ENCODE measurements at places on chromosomes 11 and 22. TPM values are rescaled to one million over a fixed set of nuclear protein-coding genes. Genes with fewer than 3 reads are reported as not detected.

Gene PDGFB
- 1.7 TPM for total RNA-seq

Gene OR51F1
- total RNA-seq = not detected

Gene MYEOV
- total RNA-seq = 9.5 TPM

Gene MGAT3
- total RNA-seq = not detected

Gene ADORA2A
- total RNA-seq = 4.2 TPM

Gene FOXRED2
- total RNA-seq = 12.6 TPM

Gene ANO5
- not detected for total RNA-seq

Gene ILK
- 226 TPM for total RNA-seq

Gene PGA5
- not detected for total RNA-seq

Gene H19
- total RNA-seq = 0.72 TPM

Gene MS4A8
- total RNA-seq = not detected

Gene LYVE1
- not detected for total RNA-seq

Gene PANX2
- total RNA-seq = 0.49 TPM

Gene MYRF
- total RNA-seq = 0.10 TPM

Gene LRP4
- 0.98 TPM for total RNA-seq

Gene OR10A2
- total RNA-seq = not detected

Gene ZNF214
- total RNA-seq = 3.5 TPM

Measured in RPMI7951 (cell line).